ENCODE measurements at places on chromosomes 5 and 9.
A peak's percentile ranks its signal among the peaks of the same experiment; 100 is the strongest.

DNA sequence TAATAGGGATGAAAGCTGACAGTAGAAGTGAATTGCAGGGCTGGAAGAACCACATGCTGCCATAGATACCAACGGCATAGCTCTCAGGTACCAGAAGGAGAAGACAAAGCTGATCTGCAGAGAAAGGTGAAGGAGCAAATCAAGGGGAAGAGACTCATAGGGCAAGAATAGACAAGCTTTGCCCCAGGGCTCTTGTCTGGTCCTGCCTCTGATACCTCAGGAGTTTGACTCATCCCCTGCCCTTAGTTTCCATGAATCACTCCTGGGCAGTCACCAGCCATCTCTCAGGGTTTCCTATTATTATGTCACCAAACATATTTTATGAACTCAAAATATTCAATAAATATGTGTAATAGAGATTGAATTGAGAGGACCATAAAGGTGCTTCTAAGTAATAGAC is 800.9 kb downstream of the DNAH5 start:
- DNase-seq: no peak

GRCh38 chr9:137739371-137740309 is 120.8 kb downstream of the EHMT1 start:
- DNase-seq: no peak

DNA sequence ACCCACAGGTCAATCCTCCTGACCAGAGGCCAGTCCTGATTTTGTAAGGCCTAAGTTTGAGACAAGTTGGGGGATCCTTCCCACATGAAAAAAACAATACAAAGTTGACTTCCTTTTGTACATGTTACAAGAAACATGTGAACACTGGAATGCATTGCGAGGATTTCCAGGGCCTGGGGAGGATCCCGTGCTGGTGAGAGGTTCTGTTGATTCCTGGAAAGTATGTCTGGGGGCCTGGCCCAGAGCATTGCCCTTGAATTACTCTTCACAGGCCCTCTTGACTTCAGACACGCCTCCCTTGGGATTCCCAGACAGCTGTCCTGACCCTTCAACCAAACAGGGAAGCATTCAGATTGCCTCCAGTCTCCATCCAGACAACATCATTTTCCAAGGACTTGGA is 234.2 kb upstream of the IRX2 start:
- DNase-seq: no peak

DNA sequence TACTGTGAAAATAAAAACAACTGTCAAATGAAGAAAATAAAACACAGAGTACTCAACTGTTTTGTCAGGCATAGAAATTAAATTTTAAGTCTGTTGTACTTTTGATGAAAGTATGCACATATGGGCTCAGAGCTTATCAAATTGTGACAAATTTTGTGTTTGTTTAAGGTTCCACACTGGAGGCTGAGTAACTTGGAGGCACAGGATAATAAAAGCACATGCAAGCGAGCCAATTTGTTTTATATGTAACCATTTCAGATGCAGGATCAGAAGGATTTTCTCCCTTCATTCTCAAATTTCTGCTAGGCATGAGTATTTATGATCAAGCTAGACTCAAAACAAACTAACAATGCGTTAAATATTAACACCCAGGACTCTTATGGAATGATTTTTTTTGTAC is 87.8 kb downstream of the JAKMIP2 start:
- DNase-seq: no peak

- no peak for DNase-seq
These were observed 15.0 kb downstream of the TRIM32 start for GRCh38 chr9:116701940-116702642.

- peak; percentile 61 for DNase-seq
These were observed 644 bp downstream of the BRD3 start for GRCh38 chr9:134066913-134067851.

- DNase-seq: no peak
These were observed 1.8 kb upstream of the DAB2IP start for GRCh38 chr9:121649476-121650216.

DNA sequence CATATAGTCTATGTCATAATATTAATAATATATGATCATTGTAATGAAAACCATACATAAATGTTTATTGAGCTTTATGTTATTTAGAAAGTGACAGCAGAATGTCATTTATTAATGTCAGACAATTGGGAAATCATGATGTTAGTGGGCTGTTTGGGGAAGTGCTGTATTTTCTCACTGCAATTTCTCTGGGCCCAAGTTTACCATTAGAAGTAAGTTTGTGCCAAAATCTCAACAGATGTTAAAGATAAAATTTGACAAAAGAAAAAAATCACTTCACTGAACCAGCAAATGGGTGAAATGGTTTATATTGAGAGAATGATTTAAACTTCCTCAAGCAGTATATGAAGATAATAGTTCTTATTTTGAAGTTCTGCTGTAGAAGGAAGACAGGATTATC is 433.2 kb upstream of the SMARCA2 start:
- no peak for DNase-seq
